HCT116 (cell line): ENCODE measurements at places on chromosomes 3 and 15.

DNA sequence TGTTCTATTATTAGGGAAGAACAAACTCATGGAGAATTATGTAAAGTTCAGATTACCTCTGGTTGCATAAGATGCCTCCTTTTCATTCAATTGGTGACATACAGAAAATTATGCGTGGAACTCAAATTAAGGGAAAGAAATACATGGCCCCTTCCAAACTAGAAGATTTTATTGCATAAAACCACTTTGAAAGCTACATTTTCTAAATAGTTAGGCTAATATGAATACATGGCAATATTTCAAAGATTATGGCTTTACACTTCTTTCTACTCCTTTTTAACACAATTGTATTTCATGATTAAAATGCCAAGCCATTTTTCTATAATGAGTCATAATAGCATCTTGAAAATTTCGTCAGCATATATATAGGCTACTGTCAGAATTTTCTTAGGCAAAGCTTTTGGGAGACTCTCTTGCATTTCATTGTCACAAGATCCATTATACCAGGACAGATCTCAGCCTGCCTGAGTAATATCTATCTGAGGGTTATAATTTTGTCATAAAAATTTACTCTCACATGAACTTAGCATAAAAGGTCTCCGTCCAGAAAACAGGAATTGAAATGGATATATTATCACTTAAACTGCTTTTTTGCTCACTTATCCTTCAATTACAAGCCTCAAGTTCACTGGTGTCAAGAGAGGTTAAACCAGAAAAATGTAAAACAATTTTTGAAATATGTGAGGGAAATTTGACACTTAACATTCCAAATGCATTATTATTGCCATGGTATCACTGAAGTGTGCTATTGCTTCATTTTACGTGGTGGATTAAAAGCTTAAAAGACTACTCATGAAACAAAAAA, 37.1 kb downstream of the CPA3 start:
- no peak for DNase-seq

- DNase-seq, result no peak
Observed at GRCh38 chr3:125213946-125214542, 1.5 kb upstream of the SLC12A8 start.

GRCh38 chr3:123780656-123781055, 103.5 kb downstream of the MYLK start:
- no peak for DNase-seq

DNA sequence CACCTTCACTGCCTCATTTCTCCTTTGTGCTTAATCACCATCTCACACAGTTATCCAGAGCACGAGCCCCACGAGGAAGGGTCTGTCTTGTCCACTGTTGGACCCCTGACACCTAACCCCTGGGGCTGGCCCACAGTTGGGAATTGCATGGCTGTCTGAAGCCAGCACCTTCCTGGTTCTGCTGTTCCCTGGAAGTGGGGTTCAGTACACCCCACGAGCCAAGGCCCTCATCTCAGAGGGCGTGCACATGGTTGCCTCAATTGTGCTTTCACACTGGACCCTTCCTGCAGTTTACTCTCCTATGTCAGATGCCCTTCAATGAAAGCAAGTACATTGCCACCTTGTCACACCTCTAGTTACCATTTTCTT, 30.7 kb downstream of the BTD start:
- no peak for DNase-seq

- DNase-seq, result no peak
Observed at GRCh38 chr3:101042996-101043686, 49.9 kb upstream of the ABI3BP start.

DNA sequence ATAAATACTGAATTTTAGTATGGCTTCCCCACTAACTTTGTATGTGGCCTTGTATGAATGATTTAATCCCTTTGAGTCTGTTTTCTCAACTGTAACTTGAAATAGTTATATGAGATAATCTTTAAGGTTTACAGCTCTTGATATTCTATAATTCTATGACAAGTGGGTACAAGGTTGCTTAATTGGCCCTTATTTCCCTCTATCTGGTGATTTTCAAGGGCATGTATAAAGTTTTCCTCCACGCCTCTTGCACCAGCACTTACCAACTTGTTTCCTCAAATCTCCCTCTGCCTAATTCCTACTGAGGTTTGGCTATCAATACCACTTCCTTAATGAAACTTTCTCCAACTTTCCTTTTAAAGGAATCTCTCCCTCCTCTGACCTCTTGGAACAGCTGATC, 112.9 kb downstream of the ISL2 start:
- no peak for DNase-seq

DNA sequence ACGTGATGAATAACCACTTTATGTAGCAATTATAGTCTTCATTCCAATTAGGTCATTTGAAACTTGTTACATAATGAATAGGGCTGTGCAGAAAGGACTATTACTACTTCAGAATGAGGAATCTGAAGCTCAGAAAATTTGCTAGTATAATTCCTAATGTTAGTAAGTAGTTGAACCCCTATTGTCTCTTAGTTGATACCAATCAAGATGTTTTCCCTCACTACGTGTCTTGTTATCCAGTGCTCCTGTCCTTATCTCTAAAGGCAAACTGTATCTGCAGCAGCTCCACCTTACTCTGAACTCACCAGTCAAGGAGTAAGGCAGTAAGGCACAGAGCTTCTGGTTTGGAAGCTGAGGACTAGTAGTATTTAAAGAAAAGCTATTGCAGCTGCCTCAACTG, 32.0 kb downstream of the RAB11A start:
- no peak for DNase-seq

- peak; percentile 92 for DNase-seq
Observed at GRCh38 chr3:150370122-150370602, 37.9 kb upstream of the TSC22D2 start.

GRCh38 chr3:10410383-10411002, 89.6 kb upstream of the SEC13 start:
- no peak for DNase-seq

DNA sequence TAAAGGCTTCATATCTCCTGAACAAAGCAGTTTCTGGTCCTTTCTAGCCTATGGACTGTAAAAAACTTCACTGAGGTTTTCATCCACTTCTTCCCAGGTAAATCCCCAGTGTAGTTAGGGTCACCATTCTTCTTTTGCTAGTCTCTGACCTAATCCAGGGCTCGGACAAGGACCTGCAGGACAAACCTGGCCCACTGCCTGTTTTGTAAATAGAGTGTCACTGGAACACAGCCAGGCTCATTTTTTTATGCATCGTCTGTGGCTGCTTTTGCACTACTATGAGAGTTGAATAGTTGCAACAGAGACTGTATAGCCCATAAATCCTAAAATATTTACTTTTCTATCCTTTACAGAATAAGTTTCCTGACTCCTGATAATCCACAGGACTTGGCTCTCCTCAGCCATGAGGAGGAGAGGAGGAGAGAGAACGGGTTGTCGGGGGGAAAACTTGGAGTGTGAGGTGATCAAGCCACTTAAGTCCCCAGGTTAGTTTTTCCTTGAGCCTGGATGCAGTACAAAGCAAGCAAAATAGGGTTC, 29.0 kb downstream of the CCR3 start:
- no peak for DNase-seq

- DNase-seq, result peak; percentile 44
Observed at GRCh38 chr3:177358977-177359592, 161.8 kb upstream of the TBL1XR1 start.
